GM10248 (cell line): ENCODE measurements at places on chromosomes 16 and 17.

GRCh38 chr17:42002792-42003301, 14.4 kb downstream of the DNAJC7 start:
- no peak for DNase-seq

DNA sequence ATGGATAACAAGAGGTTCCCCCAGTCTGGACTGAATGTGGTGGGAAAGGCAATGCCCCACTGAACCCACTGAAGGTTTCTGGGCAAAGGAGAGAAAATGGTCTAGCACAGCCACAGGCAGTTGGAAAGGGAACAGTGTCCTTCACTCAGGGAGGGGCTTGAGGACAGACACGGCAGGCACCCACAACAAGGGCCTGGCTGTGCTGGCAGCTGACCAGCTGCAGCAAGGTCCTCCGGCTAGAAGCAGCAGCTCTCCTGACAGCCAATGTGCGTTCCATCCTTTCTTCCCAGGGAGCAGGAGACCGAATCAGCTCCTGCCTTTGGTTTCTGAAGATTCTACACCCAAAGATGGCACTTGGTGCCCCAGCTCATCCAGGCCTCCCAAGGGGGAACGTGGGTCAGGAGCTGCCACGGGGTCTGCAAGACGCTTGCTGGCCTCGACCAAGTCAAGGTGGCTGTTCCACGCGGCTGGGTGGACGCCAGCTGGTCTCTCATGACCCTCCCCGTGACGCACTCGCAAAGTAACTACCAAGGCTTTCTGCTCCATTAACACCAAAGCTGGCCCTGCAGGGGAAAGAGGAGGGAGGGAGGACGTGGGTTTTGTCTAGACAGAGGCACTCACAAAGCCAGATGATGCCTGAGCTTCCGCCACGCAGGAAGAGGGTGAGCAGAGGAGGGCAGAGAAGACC, 11.1 kb downstream of the ABR start:
- DNase-seq = no peak

GRCh38 chr16:71590584-71590983, 13.7 kb upstream of the TAT start:
- no peak for DNase-seq

DNA sequence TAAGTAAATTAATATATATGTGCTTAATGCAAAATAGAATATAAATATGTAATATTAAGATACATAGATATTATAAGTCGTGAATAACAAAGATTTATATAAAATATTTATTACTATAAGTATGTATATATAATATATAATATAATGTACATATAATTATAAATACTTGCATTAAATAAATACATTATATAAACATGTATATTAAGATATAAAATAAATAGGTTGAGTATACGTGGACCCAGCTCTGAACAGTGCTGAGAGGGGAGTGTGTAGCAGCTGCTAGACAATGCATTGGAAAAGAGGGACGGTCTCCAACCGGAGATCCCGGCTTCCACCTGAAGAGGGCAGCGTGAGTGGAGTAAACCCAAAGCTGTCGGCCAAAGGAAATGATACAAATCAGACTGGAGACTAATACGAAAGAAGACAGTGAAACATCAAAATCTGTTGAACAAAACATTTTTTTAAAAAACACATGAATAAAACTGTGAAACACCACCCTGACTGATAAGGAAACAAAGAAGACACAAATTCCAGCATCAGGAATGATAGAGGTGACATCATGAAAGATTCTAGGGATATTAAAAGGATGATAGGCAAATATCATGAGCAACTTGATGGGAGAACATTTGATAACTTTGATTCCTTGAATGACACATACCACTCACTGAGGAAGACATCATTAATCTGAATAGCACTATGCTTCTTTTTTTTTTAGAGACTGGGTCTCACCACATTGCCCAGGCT, 125.4 kb upstream of the CHMP6 start:
- DNase-seq = peak; percentile 70

DNA sequence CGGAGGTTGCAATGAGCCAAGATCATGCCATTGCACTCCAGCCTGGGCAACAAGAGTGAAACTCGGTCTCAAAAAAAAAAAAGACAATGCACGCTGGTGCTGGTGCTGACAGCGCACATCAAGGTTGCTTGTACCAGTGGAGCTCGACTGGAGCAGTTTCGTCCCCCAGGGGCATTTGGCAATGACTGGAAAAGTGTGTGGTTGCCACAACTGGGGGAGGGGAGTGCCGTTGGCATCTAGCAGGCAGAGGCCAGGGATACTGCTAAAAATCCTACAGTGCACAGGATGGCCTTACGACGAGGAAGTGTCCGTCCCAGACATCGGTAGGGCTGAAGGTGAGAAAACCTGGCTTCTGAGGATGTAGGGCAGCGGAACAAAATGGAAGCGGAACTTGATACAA, 2.4 kb downstream of the MEAK7 start:
- DNase-seq = no peak

GRCh38 chr17:60065136-60065535, 13.6 kb downstream of the HEATR6 start:
- no peak for DNase-seq

GRCh38 chr17:55341432-55341831, 76.7 kb downstream of the HLF start:
- peak; percentile 18 for DNase-seq
